ENCODE measurements at places on chromosomes 1 and 21. TPM values are rescaled to one million over a fixed set of nuclear protein-coding genes. Genes with fewer than 3 reads are reported as not detected.

DNA sequence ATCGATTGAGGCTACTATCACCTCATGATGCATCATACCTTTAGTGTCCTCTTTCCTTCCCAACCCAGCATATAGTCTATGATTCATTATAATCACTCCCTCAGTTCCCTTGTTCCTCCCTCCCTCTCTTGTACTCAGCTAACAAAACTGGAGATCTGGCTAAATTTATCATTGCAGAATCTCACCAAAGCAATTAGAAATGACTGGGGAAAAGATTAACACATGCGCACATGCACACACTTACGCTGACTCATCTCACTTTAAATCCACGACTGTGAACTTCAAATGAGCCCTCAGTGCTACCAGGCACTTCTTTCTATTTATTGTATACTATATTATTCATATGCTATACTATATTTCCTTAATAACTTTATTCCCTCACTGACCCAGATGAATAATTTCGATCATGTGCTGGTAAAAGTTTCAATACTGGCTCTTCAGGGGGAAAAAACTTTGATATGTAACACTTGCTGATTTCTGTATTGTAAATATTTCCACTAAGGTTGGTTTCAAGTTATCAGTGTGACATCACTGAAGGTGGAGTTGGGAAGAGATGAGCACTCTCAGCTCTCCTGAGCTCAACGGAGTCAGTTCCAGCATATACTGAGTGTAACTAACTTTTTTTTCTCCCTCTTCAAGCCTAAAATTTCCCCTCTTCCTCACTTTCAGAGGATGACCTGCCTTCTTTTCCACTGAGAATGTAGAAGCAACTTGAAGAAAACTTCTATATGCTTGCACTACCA, 613.7 kb upstream of the B3GALT2 start:
- no peak for DNase-seq

The CLCA1 gene
- total RNA-seq: not detected

DNA sequence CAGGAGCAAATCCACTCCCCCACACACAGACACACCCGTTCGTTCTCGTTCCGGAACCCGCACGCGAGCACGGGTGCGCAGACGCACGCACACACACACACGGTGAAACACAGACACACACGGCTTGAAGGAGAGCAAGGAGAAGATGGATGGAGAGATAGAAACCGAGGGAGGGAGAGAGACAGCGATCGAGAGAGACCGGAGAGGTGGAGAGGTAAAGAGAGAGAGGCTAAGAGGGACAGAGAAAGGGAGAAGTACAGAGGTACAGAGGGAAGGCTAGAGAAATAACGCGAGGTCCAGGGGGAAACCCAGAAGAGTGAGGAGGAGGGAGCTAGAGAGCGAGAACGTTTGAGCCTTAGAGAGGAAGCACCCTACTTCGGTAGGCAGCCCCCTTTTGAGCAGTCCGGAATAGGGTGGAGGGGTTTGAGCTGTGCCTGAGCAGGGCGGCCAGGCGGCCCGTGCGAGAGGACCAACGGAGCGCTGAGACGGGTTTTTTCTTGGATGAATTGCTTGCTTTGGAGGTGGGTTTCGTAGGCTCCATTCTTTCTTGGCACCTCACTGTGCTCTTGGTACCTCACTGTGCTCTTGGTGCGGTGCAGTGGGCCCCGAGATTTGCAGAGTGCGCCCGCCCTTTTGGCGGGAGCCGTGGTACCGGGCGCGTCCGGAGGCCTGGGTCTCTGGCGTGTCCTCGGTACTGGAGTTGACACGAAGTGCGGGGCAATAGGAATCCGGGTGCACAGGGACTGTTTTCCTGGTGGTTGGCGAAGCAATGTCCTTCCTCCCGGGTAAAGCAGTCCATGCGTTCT, 88.4 kb upstream of the RHOU start:
- peak; percentile 73 for DNase-seq

DNA sequence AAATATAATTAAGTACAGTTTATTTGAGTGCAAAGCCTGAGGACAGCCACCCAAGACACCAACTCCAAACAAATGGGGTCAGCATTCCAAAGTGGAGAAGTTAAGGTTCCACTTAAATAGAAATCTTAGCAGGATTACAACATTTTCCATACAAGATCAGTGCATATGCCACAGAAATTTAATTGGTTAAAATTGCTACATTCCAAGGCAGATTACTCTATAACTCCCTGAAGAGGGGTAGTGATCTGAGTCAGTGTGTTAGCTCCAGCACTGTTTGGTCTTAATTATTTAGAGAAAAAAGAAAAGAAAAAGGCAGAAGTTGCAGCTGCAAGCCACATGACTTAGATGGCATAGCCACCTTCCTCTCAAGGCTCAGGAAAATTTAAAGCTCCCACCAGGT, 297.5 kb downstream of the HHIPL2 start:
- no peak for DNase-seq

The CCDC185 gene
- 0.06 TPM for total RNA-seq

DNA sequence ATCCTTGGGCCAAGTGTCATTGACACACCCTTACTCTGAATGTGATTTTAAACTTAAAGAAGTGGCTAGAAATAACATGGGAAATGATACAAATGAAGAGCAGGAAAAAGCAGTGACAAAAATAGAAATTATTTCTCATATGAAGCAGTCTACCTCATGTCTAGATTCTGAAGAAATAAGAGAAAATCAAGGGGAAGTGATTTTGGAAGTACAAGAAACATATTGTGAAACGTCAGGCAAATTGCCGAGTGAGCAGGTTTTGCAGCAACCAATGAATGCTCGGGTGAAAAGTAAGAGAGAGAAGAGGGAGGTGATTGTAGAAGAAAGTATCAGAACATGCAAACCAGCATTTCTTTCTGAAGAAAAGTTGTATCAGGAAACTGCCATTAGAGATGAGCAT, 130.7 kb downstream of the MACF1 start:
- DNase-seq: no peak

DNA sequence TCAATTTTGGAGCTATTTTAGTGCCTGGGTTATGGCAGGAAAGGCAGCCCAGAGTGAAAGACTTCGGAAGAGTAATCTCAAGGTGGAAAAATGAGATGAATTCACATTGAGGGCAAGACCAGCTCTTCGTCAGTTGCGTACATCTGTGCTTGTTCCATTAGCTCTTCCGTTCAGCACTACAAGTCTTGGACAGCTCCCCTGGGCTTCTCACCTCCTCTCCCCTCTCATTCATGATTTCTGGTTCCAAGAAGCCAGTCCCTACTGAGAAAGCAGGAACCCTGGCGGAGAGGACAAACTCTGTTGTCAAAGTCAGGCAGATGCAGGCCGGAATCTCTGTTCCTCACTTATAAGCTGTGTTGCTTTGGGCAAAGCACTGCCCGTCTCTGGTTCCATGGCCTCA, 76.5 kb downstream of the ACTL8 start:
- peak; percentile 56 for DNase-seq

GRCh38 chr1:91273875-91274274, 130.8 kb downstream of the HFM1 start:
- DNase-seq: peak; percentile 40

DNA sequence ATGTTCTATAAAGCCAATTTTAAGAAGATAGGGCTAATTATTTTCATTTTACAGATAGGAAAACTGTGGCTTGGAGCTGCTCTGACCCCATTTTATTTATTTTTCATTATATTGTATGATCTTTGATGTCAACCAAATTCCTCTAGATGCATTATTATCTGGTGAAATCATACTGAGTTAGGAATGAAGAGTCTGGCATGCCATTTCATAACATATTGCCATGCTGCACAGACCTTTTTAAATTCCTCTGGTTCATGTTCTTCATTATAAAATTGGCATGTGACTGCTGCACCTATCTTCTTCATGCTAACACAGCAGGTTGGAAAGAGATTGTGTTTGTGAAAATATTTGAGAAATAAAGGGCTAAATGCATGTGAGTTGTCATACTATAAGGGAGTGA, 12.7 kb downstream of the PRRX1 start:
- no peak for DNase-seq

The RGS13 gene
- not detected for total RNA-seq

- peak; percentile 71 for DNase-seq
Observed at GRCh38 chr1:66371233-66372005, 162.5 kb upstream of the SGIP1 start.

The MNDA gene
- not detected for total RNA-seq

GRCh38 chr1:3222042-3222692, 153.2 kb downstream of the PRDM16 start:
- DNase-seq: no peak

- DNase-seq: no peak
Observed at GRCh38 chr1:106876384-106876783, 180.1 kb upstream of the PRMT6 start.

GRCh38 chr1:153959454-153959853, 1.0 kb upstream of the CRTC2 start:
- no peak for DNase-seq

The EDN2 gene
- total RNA-seq: not detected

DNA sequence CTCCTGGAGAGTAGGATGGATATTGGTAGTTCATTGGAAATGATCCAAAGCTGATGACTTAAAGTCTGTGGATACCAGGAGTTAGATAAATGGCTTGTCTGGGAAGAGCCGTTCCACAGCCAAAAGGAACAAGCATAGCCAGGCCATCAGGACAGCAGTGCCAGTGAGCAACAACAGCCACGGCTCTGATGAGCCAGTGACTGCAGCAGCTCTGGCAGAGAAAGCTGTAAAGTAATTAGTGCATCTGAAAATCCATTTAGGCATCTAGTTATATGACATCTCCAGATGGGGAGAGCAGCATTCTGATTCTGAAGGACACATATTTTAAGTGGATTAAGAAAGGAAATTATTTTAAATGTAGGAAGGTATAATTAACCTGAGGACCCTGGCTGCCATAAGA, 256.2 kb upstream of the PLXNA2 start:
- DNase-seq: no peak

- DNase-seq: no peak
Observed at GRCh38 chr21:44730951-44731579, 19.7 kb upstream of the TSPEAR start.

- no peak for DNase-seq
Observed at GRCh38 chr1:111704776-111705175, 34.4 kb downstream of the INKA2 start.

GRCh38 chr21:14836950-14837349, 227.8 kb downstream of the NRIP1 start:
- DNase-seq: no peak

DNA sequence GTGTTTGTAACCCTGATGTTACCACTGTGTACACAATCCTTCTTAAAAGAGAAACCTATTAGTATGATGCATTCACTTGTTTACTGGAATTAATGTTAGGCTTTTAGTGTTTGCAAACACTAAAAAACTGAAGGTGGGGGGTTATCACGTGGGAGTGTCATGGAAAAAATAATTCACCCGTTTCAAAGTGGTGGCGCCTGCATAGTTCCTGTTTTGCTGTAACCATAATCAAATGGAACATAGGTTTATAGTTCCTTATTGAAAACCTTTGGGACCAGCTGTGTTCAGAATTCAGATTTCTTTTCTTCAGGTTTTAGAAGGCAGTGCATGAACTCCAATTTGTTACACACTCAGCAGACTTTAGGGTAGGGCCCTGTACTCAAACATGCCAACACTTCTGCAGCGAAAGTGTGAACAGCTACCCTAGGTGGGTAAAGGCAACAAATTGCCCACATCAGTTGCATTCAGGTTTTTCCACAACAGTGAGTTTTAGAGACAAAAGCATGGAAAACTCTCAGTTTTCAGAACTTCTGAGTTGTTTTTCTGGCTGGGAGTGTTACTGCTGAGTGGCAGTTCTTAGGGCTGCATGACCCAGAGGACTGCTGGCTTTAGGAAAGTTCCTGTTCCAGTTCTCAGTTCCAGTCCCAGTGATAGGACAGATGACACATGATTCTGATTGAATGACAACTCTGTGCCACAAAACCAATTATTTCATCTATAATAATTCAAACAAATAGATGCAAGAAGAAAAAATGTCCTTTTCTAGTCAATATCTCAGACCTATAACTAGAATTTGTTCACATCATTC, 29.1 kb upstream of the IVNS1ABP start:
- DNase-seq: no peak

GRCh38 chr1:84861516-84861915, 31.5 kb downstream of the LPAR3 start:
- no peak for DNase-seq

DNA sequence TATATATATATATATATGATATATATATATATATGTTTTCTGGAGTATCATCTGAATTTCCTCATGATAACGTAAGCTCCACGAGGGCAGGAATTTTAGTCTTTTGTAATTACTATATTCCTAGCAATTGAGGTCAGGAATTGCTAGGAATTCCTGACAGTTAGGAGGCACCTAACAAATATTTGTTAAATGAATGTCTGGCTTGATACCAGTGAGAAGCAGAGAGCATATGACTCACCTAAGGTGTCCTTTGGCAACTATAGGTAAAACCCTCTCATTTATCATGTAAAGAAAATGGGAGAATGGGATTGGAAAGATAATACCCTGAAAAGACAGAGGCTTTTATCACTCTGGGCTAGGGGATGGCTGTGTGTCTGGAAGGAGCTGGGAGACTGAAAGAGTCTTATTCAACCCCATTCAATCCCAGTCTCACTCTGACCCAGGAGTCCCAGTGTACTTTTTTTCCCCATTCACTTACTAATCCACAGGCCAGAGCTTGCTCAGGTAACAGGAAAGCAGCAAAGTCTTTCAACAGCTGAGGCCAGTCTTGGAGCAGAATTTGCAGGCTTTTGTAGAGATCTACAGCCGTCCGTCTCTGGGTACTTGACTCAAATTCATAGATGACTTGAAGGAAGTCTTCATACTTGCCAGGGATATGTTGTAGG, 71.2 kb downstream of the DAP3 start:
- no peak for DNase-seq

The RNU1-3 gene
- 306 TPM for total RNA-seq

DNA sequence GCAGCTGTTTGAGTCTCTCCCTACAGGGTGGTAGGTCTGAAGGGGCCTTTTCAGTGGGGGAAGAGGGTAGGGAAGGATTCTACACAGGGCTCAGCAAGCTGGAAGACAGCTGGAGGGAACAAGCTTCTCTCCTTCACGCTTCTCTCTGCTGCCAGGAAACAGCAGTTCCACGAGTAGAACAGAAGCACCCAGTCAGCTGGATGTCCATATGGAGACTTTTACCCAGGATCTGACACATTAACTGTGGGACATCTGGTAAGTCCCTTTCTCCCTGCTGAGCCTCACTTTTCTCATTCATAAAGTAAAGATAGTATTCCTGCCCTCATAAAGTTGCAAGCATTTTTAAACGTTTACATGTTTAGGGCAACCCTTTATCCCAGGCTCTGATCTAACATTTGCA, 280.3 kb downstream of the OMA1 start:
- DNase-seq: no peak

GRCh38 chr1:102861247-102861646, 247.1 kb downstream of the COL11A1 start:
- DNase-seq: no peak

The ZNF124 gene
- total RNA-seq: 41.3 TPM

DNA sequence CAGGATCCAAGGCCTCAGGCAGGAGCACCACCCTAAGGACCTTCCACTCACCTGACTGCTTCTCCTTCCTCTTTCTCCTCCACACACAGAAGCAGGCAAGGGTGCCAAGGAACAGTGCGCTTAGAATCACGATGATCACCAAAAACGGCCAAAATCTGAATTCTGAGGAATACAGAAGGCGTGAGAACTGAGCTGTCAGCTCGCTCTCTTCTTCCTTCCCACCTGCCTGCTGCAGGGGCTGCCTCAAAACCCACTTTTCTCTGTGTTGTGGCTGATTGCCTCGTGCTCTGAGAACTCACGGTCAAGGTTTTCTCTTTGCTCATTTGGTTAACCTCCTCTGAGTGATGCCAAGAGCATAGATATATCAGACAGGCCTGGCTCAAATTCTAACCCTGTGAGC, 23.8 kb downstream of the CD244 start:
- DNase-seq: no peak

- no peak for DNase-seq
Observed at GRCh38 chr21:26080211-26080610, 90.4 kb downstream of the APP start.

- DNase-seq: no peak
Observed at GRCh38 chr1:53627666-53628065, 111.3 kb downstream of the GLIS1 start.

Measured in Daoy (cell line).